ENCODE measurements at places on chromosomes 16 and 17.

DNA sequence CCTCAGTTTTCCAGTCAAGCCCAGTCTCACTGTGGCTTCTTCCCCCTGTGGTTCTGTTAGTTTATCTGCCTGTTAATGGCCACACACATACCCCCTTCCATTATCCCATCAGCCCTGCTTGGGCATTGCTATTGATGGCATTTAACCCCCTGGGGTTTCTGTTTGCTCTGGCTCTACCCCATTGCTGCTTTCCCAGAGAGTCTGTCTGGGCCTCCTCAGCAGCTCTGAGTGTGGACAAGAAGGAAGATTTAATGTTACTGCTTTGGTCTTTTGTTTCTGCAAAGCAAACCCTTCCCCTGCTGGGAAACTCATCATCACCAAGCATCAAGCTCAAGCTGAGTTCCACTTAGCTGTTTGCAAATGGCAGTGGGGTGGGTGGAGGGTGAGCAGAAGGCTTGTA lies 162.7 kb downstream of the CCT6B start:
- DNase-seq = no peak

- DNase-seq = no peak
Observed at GRCh38 chr17:51643702-51644490, 383.6 kb downstream of the UTP18 start.

DNA sequence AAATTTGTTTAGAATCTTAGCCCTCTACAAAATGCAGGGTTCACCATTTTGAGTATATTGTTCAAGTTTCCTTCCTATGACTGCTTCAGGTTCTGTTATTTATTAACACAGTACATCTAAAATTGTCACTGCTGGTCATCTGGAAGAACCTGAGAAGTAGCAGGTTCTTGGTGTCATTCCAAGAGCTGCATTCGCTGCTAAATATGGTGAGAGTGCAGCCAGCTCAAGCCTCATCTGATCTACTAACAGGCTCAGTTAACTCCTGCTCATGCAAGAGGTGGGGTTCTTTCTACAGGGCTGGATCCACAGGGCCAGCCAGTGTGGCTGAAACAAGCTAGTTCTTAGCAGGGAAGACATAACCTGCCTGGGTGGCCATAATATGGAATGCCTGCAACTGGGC lies 1946.1 kb downstream of the TP53TG3F start:
- DNase-seq = no peak

- no peak for DNase-seq
Observed at GRCh38 chr17:61462719-61463315, 10.6 kb downstream of the TBX4 start.

DNA sequence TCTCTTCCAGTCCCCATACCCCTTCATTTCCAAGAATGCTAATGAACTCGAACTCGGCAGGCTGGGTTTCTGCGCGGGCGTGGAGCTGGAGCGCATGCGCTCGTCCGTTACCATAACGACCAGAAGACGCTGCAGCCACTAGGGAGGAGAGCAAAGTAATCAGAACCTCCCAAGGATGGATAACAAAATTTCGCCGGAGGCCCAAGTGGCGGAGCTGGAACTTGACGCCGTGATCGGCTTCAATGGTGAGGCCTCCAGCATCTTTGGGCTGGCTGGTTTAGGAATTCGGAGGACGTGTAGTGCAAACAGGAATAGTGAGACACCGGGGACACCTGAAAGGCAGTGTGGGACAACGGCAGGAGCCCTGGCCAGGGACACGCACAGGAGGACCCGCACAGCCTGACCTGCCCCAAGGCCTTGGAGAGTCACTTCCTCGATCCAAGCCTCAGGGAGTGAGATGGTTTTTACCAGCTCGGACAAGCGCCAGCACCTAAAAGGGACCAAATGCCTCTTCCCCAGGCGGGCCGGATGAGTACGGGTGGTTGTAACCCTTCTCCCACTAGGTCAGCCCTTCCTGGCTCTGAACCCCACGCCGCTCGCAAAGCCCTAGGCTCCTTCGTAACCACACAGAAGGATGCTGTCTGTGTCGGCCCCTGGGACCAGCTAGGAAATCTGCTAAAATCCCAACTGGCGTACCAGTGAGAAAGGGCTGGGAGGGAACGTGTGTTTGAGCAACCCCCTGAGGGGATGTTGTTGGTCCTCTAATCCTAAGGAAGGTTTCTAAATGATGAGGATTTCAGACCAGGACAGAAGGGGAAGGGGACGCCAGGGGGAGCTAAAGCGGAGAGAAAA lies at the start of gene CFAP52:
Gene CFAP52, plus strand, starts transcription at position 122 of the 852 bp plus-strand sequence. Its CDS starts 54 bp downstream, at position 176.
- peak; percentile 83 for DNase-seq

- DNase-seq = no peak
Observed at GRCh38 chr17:79891113-79891730, 52.0 kb upstream of the CBX4 start.

DNA sequence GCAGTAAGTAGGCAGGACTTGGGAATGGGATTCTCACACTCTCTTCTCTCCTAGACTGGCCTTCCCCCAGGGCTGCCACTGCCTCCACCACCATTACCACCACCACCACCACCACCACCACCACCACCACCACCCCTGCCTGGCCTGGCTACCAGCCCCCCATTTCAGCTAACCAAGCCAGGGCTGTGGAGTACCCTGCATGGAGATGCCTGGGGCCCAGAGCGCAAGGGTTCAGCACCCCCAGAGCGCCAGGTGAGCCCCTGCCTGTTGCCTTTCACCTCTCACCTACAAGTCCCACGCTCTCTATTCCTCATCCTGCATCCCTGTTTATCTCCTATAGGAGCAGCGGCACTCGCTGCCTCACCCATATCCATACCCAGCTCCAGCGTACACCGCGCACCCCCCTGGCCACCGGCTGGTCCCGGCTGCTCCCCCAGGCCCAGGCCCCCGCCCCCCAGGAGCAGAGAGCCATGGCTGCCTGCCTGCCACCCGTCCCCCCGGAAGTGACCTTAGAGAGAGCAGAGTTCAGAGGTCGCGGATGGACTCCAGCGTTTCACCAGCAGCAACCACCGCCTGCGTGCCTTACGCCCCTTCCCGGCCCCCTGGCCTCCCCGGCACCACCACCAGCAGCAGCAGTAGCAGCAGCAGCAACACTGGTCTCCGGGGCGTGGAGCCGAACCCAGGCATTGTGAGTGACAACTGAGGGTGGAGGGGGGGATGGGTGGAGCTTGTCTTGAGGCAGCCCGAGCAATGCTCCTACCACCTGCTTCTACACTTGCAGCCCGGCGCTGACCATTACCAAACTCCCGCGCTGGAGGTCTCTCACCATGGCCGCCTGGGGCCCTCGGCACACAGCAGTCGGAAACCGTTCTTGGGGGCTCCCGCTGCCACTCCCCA lies 7.9 kb upstream of the TMEM88 start:
- DNase-seq = no peak

GRCh38 chr17:65402513-65403496 lies 158.6 kb downstream of the AXIN2 start:
- no peak for DNase-seq
